ENCODE measurements at places on chromosomes 2 and 18.

DNA sequence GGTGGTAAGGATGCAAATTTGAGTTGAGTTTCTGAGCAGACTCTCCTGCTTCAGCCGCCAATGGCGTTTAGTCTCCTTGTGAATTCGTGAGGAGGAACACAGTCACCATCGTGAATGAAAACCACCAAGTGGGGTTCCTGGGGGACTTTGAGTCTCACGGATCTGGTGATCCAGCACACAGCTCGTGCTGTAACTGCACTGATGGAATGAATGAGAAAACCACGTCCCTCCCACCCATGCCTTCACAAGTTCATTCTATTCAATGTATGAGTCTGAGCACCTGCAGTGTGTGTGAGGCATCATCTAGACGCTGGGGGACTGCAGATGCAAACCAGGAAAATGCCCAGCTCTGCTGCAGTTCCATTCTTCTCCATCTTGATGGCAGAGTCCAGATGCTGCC is 127.9 kb downstream of the PIEZO2 start:
- H3K27ac ChIP-seq: no peak overlapping the region
- peaks cover 22% of the 10 kb centered on the region for H3K27me3 ChIP-seq
- no peaks in the 10 kb centered on the region for H3K4me1 ChIP-seq
- H3K4me3 ChIP-seq: no peak overlapping the region
- no peaks in the 10 kb centered on the region for H3K36me3 ChIP-seq

- H3K36me3 ChIP-seq: no peaks in the 10 kb centered on the region
- H3K27ac ChIP-seq: no peak overlapping the region
- no peak overlapping the region for H3K4me3 ChIP-seq
- H3K27me3 ChIP-seq: peaks cover 47% of the 10 kb centered on the region
- no peak for DNase-seq
Measured at GRCh38 chr2:224645722-224646121, 60.6 kb upstream of the CUL3 start.

GRCh38 chr2:182952741-182953450 is 85.4 kb downstream of the NCKAP1 start:
- peaks cover 33% of the 10 kb centered on the region for H3K4me1 ChIP-seq
- H3K36me3 ChIP-seq: peaks cover 56% of the 10 kb centered on the region
- H3K27me3 ChIP-seq: no peaks in the 10 kb centered on the region
- no peak overlapping the region for H3K4me3 ChIP-seq

DNA sequence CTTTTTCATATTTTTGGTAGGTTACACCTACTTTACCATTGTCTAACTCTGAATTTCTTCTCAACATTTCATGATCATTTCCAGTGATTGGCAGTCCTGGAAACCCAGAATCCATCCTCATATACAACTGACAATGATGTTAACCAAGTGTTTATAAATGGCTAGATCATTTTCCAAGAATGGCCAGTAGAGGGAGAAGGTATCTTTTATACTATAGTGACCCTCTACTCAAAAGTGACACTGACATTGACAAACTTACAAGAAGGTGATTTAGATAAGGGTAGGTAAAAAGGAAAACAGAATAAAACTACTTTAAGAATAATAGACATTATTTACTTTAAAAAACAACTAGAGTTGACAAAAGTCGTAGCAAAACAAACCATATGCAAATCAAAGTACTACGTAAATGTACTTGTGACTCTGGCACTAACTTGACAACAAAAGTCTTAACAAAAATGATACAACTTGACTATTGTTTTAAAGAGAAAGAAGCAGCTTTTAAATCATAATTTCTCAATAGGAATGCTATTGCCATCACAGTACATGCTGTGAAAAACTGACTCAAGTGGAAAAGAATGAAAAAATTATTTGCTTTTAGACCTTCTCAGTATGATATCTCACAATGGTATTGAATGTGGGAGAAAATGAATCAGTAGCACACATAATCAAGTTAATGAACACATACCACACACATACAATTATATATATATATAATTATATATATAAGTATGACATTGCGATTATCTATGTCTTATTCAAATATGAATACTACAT is 76.6 kb upstream of the GRB14 start:
- H3K4me1 ChIP-seq: no peaks in the 10 kb centered on the region
- H3K27ac ChIP-seq: no peak overlapping the region
- H3K4me3 ChIP-seq: no peak overlapping the region
- peaks cover 52% of the 10 kb centered on the region for H3K36me3 ChIP-seq
- H3K27me3 ChIP-seq: no peaks in the 10 kb centered on the region

DNA sequence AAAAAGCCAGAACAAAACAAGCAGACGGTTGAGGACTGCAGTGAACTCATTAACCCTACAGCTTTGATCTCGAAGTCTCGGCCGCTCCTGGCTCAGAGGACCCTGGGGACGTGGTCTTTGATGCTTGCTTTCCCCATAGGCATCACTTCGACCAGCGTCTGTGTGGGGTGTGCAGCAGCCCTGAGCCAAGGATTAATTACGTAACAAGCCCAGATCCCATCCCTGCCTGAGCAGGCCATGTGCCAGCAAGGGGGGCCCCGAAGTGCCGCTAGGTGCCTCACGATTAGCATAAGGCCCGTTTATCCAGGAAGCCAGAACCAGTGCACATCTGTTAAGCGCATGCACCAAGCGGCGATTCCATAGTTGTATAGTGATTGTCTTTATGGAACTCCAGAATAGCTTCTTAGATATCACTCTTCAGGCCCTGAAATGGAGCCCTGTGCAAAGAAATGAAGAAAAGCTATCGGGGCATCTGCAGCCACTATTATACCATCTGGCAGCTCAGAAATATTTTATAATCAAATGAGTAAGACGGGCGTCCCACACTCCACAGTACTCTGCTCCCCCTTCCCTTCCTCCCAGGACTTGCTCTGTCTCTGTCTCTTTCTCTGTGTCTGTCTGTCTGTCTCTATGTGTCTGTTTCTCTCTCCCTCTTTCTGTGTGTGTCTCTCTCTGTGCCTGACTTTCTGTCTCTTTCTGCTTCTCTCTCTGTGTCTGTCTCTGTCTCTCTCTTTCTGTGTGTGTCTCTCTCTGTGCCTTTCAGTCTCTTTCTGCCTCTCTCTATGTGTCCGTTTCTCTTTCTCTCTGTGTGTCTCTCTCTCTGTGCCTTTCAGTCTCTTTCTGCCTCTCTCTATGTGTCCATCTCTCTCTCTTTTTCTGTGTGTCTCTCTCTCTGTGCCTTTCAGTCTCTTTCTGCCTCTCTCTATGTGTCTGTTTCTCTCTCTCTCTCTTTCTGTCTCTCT is 41.7 kb downstream of the HPCAL1 start:
- no peaks in the 10 kb centered on the region for H3K36me3 ChIP-seq
- no peak for DNase-seq

- H3K36me3 ChIP-seq: no peaks in the 10 kb centered on the region
- no peaks in the 10 kb centered on the region for H3K27me3 ChIP-seq
- H3K4me3 ChIP-seq: no peak overlapping the region
- DNase-seq: no peak
- H3K4me1 ChIP-seq: no peaks in the 10 kb centered on the region
Measured at GRCh38 chr2:231331533-231331932, 64.0 kb upstream of the B3GNT7 start.

DNA sequence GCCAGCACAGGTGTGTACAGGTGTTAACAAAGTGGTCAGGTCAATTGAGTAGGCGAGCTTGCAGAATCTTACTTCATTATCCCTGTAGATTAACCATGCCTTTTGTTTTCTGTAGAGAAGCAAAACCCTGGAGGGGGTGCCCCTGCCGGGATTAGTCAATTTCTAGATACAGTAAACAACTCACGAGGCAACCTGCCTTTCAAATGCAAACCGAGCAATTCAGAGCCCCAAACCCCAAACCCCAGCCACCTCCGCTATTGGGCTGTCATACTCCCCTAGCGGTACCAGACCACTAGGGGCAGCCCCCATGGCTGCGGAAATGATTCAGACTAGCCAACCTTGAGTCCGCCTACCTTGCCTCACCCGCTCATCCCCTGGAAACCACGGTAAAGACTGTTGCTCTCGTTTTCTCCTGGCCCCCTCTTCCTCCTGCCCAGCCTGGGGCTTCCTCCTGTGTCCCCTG is 61.4 kb upstream of the KIF5C start:
- DNase-seq: no peak
- no peak overlapping the region for H3K27ac ChIP-seq
- peaks cover 34% of the 10 kb centered on the region for H3K4me1 ChIP-seq
- no peaks in the 10 kb centered on the region for H3K27me3 ChIP-seq
- no peaks in the 10 kb centered on the region for H3K36me3 ChIP-seq

- H3K27ac ChIP-seq: no peak overlapping the region
- no peak overlapping the region for H3K4me3 ChIP-seq
- H3K4me1 ChIP-seq: peaks cover 33% of the 10 kb centered on the region
- DNase-seq: no peak
Measured at GRCh38 chr2:86778957-86779356, 11.8 kb downstream of the CD8A start.

DNA sequence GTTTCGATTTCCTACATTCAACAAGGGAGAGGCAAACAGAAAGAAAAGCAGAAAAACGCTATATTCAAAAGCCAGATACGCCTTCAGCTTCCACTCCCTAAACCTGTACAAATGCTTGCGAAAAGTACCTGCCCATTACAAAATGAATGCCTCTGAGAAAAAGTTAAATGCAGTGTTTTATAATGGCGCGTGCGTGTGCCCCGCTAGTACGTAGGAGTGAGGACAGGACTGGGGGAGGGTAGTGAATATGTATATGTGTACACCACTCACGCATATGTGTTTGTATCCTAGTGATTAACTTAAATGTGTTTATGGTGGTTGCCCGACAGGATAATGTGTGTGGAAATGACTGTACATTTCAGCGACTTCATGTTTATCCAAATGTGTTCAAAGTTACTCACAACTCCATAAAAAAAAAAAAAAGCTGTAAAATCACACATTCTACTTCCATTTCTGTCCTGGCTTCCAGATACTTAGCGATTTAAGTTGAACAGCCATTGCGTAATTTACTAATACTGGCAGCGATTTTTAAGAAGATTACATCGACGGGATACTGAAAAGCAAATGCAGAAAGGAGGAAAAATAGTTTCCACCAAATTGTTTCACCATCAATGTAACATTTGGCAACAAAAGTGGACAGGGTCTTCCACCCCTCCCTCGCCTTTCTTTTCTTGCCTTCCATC is 1.3 kb downstream of the NEUROD1 start:
- DNase-seq: no peak
- no peaks in the 10 kb centered on the region for H3K36me3 ChIP-seq
- no peak overlapping the region for H3K4me3 ChIP-seq
- no peak overlapping the region for H3K27ac ChIP-seq
- H3K4me1 ChIP-seq: peaks cover 18% of the 10 kb centered on the region

- no peaks in the 10 kb centered on the region for H3K27me3 ChIP-seq
- no peak overlapping the region for H3K27ac ChIP-seq
- H3K4me1 ChIP-seq: peaks cover 32% of the 10 kb centered on the region
- DNase-seq: no peak
- no peak overlapping the region for H3K4me3 ChIP-seq
Measured at GRCh38 chr2:211903961-211904360, 634.6 kb downstream of the ERBB4 start.

GRCh38 chr2:217491271-217491670 is 511.5 kb downstream of the TNS1 start:
- no peak overlapping the region for H3K4me3 ChIP-seq
- H3K36me3 ChIP-seq: no peaks in the 10 kb centered on the region
- H3K4me1 ChIP-seq: no peaks in the 10 kb centered on the region
- H3K27ac ChIP-seq: no peak overlapping the region
- H3K27me3 ChIP-seq: no peaks in the 10 kb centered on the region

- peaks cover 15% of the 10 kb centered on the region for H3K36me3 ChIP-seq
- DNase-seq: no peak
- H3K4me1 ChIP-seq: no peaks in the 10 kb centered on the region
- H3K27ac ChIP-seq: no peak overlapping the region
- no peak overlapping the region for H3K4me3 ChIP-seq
Measured at GRCh38 chr2:25417715-25418369, 76.1 kb upstream of the DNMT3A start.

DNA sequence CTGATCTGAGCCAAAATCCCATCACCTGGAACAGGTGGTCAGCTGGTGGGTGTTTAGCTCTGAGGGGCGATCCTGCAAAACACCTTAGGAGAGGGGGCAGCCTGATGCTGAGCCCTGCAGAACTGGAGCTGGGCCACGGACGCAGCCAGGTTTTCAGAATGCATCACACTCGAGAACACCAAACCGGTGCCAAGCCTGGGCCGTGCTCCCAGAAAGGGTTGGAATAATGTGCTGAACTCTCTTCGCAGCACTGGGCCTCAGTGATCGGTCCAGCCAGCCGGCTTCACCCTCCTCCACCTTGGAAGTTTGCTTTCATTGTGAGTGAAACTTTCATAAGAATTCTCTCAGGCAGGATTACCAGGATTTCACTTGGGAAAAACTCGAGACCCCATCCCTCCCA is 56.5 kb upstream of the TTC39C start:
- no peak overlapping the region for H3K4me3 ChIP-seq
- peak; percentile 82 for DNase-seq
- H3K4me1 ChIP-seq: peaks cover 10% of the 10 kb centered on the region
- no peaks in the 10 kb centered on the region for H3K27me3 ChIP-seq

DNA sequence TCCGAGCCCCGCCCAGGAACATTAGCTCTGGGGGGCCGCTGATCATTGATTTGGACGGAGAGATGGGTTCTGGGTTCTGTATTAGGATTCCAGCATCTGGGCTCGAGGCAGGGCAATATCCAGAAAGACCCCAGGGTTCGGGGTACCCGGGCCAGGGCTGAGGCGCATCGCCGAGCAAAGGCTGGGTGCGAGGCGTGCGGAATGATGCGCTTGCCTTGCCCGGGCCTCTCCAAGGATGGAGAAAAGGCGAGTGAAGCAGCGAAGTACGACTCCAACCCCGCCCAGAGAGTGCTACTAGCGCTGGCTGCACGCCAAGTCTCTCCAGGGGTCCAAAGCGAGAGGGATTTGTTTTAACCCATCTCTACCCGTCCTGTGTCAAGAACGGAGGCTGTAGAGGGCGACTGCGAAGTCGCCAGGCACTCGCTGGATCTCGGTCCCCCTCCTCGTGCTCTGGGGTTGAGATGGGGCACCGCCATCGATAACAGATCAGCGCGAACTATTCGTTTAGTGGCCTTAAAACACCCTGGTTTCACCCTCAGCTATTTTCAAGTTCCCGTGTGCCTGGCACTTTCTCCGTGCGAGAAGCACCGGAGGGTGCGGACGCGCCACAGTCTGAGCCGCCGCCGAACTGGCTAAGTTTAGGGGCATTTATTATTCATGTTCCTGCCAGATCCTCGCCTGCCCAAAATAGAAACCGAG is 1.9 kb downstream of the ADCYAP1 start:
- no peak overlapping the region for H3K27ac ChIP-seq
- H3K4me1 ChIP-seq: peaks cover 53% of the 10 kb centered on the region

DNA sequence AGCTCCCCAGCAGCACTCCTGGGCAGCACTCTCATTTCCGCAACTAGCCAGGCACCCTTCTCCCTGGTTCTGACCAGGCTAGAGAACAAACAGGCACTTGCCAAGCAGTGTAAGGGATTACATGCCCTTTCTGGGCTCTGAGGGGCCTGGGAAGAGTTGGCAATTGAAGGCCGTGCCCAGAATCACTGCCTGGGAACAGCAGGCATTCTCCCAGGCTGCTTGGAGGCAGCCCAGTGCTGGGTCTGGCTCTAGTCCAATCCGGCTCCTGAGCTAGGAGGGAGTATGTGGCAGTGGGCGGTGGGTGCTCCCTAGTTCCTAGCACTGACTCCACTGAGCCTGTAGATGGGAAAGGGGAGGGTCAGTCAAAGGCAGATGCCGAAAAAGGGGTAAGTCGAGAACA is 34.1 kb upstream of the SP3 start:
- H3K4me1 ChIP-seq: peaks cover 40% of the 10 kb centered on the region
- peak overlapping the region; percentile 9 for H3K27ac ChIP-seq
- no peak for DNase-seq
- H3K4me3 ChIP-seq: no peak overlapping the region
